ENCODE measurements at places on chromosomes 7 and 10. TPM values are rescaled to one million over a fixed set of nuclear protein-coding genes. Genes with fewer than 3 reads are reported as not detected.
A peak's percentile ranks its signal among the peaks of the same experiment; 100 is the strongest.

GRCh38 chr10:1280466-1281404 is 224.6 kb downstream of the WDR37 start:
- DNase-seq: no peak

DNA sequence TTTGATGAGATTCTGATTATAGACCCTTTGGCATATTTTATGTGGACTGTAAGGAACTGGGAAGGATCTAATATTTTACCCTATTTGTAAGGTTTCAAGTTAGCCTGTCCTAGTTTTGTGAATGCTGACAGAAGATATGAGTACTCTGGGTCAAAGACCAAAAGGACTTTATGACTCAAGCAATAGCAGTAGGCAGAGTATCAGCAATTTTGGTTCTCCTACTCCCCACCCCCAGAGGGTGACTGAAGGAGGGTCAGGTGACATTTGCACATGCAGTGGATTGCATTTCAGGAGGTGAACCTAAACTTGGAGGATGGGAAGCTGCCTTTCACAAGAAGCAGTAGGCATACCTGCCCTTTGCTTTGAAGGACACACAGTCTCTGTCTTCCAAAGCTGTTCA is 84.0 kb upstream of the KLF6 start:
- peak; percentile 87 for DNase-seq

GRCh38 chr10:6706725-6707124 is 126.6 kb upstream of the PRKCQ start:
- DNase-seq: no peak

GRCh38 chr7:30735631-30736030 is 16.3 kb upstream of the INMT start:
- DNase-seq: no peak

DNA sequence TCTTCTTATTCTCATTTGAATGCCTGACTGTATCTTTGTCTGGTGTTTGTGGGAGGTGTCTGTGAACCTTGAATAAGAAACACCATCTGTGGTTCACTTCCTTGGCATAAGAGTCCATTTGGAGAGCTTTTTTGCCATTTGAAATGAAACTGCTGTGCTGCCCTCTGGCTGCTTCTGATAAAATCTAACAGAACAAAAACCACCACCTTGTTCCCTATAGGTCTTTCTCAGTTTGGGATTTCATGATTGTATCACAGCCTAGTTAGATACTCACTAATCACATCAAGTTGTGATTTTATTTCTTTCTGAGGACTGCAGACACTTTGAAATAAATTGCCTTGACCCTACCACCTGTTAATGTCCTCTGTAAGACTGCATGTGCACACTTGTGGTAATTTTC is 102.7 kb upstream of the FAM13C start:
- DNase-seq: no peak

GRCh38 chr7:43952028-43952427 is 25.8 kb downstream of the UBE2D4 start:
- no peak for DNase-seq

- DNase-seq: no peak
Measured at GRCh38 chr7:48992816-48993215, 68.5 kb downstream of the CDC14C start.

DNA sequence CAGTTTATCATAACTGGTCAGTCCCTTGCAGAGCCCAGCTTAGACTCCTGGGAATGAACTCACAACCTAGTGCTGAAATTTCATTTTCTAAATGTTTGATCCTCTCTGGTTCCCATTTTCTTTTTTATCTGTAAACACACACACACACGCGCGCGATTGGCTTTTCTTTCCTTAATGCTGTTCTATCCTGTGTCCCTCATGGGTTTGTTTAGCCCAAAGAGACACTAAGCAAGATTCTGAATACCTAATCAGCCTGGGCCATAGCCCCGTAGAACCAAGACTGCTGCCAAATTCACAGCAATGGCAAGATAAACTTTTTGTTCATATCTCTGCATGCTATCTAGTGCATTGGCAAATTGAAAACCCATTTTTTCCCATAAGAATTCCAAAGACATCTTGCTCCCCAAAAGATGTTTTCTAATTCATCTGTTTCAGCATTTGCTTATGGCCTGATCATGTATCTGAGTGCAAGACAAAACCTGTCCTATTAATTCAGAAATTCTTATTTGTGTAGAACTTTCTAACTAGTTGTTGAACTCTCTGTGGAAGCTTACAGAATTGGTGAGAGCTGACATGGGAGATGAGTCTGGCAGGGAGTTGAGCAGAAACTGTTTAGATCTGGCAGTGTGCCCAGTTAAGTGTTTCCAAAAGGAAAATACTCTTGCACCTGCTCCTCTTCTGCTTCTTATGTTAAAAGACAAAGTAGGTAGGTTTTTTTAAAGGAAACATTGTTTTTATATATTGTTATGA is 1.8 kb upstream of the IFIT1 start:
- no peak for DNase-seq

DNA sequence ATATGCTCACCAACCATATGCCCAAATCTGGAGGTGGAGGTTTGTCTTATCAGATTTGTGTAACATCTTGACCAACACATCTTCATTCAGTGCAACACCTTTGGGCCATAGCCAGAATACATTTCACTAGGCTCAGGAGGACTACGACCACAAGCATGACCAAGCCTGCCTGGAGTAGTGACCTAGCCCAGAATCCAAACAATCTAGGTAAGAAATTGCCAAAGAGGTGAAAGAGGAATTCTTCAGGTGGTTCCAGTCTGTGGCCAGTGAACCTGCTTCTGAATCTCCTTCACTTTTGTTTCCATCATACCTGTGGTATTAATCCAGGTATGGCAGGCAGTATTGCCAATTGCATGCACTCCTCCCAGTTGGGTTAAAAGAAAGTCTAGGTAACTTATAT is 112.8 kb upstream of the RAB18 start:
- DNase-seq: no peak

DNA sequence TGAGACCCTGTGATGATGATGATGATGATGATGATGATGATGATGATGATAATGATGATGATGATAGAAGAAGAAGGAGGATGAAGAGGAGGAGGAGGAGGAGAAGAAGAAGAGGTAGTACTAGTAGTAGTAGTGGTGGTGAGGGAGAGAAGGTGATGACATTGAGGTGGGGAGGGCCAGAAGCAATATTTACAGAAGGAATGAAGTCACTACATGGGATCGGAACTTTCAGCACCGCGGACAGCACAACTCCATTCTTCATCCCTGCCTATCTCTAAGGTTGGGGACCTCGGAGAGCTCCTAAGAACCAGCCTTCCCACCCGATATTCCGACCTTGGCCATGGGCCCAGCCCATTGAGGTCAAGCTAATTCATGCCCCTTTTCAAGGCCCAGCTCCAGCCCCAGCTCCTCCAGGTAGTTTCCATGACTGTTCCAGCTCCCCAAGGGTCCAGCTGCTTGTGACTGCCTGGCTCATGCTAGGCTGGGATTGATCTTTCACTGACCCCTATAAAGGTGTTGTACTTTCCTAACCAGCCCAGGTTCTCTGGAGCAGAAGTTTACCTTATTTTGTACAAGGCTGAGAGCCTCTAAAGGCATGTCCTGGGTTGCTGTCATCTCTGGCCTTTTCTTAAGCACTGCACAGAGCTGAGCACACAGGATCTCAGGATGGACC is 10.3 kb downstream of the CRHR2 start:
- DNase-seq: peak; percentile 41

DNA sequence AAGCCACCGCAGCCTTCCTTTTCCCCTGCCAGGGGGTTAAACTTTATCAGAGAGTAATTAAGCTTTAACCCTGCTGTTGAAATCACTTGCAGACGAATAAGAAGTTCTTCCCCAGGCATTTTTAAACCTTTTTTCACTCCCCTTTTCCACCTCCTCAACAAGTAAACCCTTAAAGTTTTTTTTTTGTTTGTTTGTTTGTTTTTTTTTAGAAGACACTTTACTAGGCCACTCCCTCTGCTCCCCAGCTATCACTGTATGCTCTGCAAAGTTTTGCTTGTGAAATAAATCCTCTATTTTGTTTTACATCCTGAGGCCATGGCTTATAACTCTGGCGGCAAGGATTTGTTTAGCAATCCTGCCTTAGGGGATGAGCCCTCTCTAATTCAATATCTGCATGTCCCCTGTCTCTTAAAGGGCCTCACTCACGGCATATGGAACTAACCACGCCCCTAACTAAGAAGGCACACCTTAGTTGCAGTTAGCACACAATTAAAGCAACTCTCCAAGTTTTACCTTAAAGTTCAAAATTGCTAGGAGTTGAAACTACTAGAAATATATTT is 1354.7 kb upstream of the LRRTM3 start:
- peak; percentile 43 for DNase-seq

DNA sequence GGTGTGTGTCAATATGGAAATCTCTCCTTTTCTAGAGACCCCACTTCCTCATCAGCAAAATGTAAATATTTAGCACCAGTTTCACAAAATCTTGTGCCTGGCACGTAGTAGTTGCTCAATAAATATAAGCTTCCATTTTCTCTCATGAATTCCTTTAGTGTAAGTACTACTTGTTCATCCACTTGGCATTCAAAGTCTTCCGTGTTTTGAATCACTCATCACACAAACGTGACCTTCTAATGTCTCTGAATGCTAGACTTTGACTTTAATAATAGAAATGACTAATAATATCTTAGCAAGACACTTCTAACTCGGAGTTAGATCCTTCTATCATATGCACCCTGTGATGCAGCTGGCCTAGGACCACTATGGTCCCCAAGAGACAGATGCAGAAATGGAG is 168.7 kb upstream of the ZNF32 start:
- DNase-seq: no peak

DNA sequence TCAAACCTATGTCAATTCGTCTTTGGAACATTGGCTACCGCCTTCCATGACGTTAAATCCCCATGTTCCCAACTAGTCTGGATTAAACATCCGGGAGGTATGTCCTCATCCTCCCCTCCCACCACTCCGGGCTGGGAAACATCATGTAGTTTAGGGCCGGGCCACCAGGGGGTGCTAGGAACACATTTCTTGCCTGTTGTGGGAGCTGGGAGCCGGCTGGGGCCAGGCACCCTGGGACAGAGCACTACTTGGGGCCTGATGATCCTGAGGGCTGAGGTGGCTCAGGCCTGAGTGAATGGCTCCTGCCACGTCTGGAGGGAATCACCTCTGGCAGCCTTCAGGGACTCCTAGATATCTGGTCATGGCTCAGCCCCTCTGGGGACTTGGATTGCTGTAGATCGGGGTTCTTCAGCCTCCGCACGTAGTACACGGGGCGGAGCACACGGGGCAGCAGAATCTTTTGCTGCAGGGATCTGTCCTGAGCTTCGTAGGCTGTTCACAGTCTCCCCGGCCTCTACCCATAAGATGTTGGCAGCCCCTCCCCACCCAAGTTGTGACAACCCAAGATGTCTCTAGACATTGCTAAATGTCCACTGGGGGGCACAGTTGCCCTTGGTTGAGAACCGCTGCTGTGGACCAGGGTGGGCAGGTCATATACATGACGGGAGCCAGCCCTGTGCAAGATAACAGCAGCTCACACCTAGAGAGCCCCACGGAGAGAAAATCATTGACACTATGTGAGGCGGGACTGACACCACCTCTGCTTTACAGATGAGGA is 141.2 kb upstream of the ZNF716 start:
- no peak for DNase-seq

DNA sequence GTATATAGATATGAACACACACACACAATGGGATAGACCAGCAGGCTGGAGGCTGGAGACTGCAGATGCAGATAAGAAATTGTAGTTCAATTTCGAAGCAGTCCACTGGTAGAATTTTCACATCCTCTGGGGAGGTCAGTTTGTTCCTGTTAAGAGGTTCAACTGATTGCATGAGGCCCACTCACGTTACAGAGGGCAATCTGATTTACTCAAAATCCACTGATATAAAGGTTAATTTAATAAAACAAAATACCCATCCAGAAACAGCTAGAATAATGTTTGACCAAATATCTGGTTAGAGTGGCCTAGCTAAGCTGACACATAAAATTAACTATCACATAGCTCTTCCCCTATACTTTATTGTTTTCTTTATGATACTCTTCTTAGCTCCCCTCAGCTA is 162.9 kb upstream of the SMIM30 start:
- no peak for DNase-seq

DNA sequence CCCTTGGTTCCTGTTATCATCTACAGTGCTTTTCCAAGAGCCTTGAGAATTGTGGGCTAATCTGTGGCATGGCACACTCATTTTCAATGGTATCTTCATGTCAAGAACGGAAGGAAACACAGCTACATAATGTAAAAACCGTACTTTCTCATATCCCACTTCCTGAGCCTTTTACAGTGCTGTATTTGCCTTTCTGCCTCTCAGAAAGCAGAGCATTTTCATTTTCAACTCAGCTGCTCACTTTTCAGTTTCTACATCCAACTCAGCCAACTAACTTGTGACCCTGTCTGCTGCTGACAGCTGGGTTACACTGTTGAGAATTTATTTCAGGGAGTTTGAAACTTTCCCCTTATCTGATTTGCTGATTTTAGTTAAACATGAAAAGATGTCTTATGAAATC is 875.8 kb upstream of the KCND2 start:
- DNase-seq: no peak

- DNase-seq: no peak
Measured at GRCh38 chr7:138359870-138360559, 100.0 kb upstream of the TRIM24 start.

DNA sequence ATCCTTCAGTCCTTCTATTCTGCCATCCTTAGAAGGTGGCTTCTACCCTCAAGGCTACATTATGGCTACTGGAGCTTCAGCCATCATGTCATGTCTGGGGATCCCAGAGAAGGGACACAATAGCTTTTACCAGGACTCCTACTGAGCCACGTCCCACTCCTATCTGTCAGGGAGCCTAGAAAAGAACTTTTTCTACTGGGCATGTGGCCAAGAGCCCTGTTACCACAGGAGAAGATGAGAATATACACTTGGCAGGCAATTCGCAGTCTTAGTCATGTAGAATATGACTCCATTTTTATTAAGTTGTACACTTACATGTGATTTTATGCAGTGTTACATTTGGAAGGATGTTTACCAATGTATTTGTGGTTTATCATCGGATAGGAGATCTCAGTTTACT is 64.6 kb upstream of the KCNMA1 start:
- no peak for DNase-seq

DNA sequence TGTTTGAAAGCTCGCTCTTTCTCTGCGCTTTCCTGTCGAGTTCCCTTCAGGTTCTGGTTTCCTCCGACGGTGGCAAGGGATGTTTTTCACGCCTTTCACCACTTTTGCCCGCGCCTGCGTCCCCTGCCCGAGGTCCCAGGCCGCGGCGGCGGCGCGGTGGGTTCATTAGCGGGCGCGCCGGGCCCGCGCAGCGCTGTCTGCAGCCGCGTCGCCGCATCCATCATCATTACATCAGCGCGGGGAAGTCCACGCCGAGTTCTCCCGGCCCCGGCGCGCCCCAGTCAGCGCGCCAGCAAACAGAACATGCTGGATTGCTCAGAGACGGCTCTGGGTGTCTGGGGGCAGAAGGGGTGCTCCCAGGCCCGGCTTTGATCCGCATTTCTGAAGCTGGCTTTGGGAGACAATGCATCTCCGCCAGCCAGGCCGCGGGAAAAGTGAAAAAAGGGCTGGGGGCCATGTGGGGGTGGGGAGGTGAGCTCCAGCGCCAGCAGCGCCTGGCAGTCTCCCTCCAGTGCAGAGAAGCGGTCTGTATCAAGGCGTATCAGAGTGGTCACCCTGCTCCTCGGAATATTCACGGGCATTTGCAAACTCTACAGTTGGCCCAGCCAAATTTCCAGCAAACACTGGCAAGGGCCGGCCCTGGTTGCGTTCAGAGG is 8.9 kb downstream of the GLI3 start:
- DNase-seq: no peak

Gene SPDYE16
- polyA plus RNA-seq: 0.97 TPM

Gene HIBADH
- 44.9 TPM for polyA plus RNA-seq

Gene ACHE
- polyA plus RNA-seq: 4.5 TPM

Gene ZC3HAV1L
- polyA plus RNA-seq: not detected

Gene NUTM2B
- polyA plus RNA-seq: 1.1 TPM

Gene LRRC17
- 0.27 TPM for polyA plus RNA-seq

Gene PPP1R3C
- polyA plus RNA-seq: 1.9 TPM
